LNCaP clone FGC (cell line): ENCODE measurements at places on chromosomes 1 and 21.

DNA sequence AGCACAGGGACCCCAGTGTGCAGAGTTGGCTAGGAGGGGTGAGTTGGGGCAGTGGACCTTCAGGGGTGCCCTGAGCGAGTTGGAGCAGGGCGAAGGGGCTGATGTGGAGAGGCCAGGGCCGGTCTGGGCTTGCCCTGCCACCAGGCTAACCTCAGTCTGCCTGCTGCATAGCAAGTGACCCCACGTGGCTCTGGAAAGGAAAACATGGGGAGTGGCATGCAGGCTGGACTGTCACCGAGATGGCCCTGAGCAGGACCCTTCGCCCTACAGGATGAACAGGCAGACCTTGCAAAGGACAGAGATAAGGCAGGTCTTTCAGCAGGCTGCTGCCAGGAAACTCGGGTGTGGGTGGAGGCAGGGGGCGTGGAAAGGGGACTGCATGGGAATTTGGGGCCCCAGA lies 51.5 kb downstream of the FOXO6 start:
- no peak for DNase-seq

GRCh38 chr1:111272081-111272480 lies 18.6 kb upstream of the CHIA start:
- no peak for DNase-seq

DNA sequence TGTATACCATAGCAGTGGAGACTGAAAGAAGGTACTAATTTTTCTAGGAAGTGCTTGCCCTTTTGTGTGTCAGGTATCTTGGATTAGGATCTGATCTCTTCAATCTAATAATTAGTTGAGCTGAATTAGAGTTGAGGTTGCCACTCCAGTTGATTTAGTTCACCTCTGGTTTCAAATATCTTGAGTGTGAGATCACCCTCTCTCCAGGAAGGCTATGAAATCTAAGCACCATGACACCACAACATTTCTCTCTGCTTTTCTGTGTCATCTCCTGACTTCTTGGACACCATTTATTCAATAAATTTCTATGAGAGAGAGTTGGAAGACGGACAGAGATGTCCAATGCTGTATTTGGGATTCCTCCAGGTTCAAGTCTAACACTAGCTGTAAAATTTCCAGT lies 212.8 kb downstream of the DYRK1A start:
- no peak for DNase-seq

GRCh38 chr1:84675631-84676030 lies 14.6 kb downstream of the SSX2IP start:
- DNase-seq, result no peak

DNA sequence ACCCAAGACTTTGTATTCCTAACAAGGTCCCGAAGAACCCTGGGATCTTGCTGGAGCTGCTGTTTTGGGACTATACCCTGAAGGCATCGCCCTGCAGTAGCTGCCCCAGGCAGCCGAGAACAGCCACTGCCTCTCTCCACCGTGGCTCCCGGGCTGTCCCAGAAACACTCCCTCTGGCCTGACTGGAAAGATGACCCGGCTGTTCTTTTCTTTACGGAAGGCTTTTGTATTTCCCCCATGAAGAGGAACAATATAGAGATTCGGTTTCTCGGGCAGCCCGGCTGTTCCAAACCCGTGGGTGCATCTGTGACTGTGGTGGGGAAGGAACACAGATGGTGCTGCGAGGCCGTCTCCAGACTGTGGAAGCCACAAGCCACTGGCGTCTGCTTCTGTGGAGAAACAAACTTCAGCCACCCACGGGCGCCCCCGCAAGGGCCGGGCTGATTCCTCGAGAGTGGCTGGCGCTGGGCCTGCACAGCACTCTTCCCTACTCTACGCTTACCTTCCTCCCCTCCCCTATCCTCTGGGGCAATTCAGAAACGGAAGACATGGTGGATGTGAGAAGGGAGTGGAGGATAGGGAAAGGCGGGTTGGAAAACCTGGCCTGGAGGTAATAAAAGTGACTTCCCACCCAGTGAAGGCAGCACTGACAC lies 33.7 kb upstream of the VASH2 start:
- no peak for DNase-seq
